ENCODE measurements at places on chromosomes 7 and 10. TPM values are rescaled to one million over a fixed set of nuclear protein-coding genes. Genes with fewer than 3 reads are reported as not detected.

DNA sequence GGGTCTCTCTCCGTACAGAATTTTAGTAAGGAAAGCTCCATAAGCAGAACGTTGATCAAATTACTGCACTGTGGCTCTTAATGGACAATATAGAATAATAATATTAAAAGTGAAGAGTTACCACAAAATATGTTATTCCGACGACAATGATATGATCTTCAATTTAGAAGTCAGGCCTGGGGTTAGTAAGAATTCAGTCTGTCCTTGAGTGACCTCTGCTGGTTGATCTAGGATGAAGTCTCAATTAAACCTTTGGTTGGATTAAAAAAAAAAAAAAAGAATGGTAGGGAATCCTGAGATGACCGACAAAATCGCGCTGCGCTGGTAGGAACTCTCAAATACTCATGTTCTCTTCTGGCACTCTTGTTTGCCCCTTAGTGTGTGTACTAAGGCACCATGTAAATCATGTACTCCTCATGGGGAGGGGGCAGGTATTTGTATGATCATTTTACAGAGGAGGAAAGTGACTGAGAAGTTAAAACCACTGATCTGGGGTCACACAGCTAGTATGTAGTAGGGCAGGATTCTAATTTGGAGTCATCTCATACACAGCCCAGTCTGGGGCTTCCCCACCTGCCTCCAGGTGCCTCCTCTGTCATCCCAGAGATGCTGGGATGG is 161.3 kb upstream of the NPVF start:
- no peak overlapping the region for H3K27ac ChIP-seq
- no peaks in the 10 kb centered on the region for H3K4me1 ChIP-seq
- H3K27me3 ChIP-seq: no peaks in the 10 kb centered on the region
- no peak overlapping the region for H3K4me3 ChIP-seq

DNA sequence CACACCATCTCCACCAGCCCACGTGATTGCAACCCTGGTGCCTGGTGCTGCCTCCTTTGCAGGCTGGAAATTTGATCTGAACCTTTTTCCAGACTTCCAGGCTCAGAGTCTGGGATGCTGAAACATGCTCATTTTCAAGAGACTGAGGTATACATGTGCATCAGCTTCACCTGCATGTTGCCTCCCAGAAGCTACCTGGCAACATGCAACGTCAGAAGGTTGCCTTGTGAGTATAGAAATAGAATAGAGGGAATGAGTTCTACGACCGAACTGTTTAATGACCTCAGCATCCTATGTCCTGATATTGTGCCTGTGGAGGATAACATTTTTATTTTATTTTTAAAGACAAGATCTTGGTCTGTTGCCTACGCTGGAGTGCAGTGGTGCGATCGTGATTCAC is 1.9 kb upstream of the ZNF212 start:
- H3K27ac ChIP-seq: no peak overlapping the region
- no peak for DNase-seq
- H3K36me3 ChIP-seq: no peaks in the 10 kb centered on the region
- H3K4me1 ChIP-seq: peaks cover 22% of the 10 kb centered on the region
- H3K4me3 ChIP-seq: no peak overlapping the region
- peaks cover 9% of the 10 kb centered on the region for H3K27me3 ChIP-seq

DNA sequence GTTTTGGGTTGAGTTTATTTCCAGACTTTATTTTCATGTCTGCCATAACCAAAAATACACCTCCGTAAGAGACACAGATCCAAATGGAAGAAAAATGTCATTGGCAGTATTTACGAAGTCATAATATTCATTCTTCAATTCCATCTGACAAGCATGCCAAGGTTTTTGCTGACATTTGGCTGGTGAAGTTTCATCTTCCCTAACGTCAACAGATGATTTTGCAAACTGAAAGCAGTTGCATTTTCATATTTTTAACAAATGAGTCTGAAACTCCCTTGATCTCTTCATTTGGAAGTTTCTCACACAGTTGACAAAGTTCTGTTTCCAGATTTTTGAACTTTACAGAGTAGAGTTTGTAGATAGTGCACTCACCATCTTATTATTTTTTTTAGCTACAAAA is 114.5 kb downstream of the CALN1 start:
- H3K4me3 ChIP-seq: no peak overlapping the region
- no peaks in the 10 kb centered on the region for H3K27me3 ChIP-seq
- H3K27ac ChIP-seq: no peak overlapping the region

DNA sequence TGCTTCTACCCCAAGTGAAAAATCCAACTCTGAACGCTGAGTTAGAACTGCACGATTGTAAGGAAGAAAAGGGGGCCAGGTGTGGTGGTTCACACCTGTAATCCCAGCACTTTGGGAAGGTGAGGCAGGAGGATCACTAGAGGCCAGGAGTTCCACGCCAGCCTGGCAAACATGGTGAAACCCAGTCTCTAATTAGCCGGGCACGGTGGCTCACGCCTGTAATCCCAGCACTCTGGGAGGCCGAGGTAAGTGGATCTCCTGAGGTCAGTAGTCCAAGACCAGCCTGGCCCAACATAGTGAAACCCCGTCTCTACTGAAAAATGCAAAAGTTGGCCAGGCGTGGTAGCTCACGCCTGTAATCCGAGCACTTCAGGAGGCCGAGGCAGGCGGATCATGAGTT is 9.0 kb downstream of the GUSB start:
- peaks cover 16% of the 10 kb centered on the region for H3K36me3 ChIP-seq
- H3K27ac ChIP-seq: no peak overlapping the region
- DNase-seq: no peak
- no peak overlapping the region for H3K4me3 ChIP-seq
- H3K27me3 ChIP-seq: no peaks in the 10 kb centered on the region
- H3K4me1 ChIP-seq: no peaks in the 10 kb centered on the region

GRCh38 chr10:130767116-130767730 is 544.3 kb downstream of the TCERG1L start:
- DNase-seq: no peak
- no peaks in the 10 kb centered on the region for H3K4me1 ChIP-seq
- H3K36me3 ChIP-seq: no peaks in the 10 kb centered on the region
- no peaks in the 10 kb centered on the region for H3K27me3 ChIP-seq
- no peak overlapping the region for H3K4me3 ChIP-seq

DNA sequence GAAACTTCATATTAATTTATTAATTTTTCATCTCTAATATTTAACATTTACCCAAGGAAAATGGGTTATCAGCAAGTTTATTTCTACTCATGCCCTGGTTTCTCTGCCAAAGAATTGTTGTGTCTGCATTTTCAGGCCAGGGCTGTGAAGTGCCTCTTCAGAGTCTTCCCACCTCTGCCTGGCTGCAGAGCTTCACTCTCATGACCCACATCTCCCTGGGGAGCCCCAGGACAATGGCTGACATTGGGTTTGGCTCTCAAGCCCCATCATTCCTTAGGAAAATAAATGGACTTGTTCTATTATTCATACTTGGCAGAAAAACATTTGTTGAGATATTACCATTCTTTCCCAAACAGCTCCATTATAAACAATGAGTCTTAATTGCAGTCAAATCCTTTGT is 30.3 kb downstream of the CACNA2D1 start:
- no peaks in the 10 kb centered on the region for H3K36me3 ChIP-seq
- H3K4me3 ChIP-seq: no peak overlapping the region
- no peak for DNase-seq
- H3K27me3 ChIP-seq: no peaks in the 10 kb centered on the region

- no peaks in the 10 kb centered on the region for H3K4me1 ChIP-seq
- no peak for DNase-seq
- H3K27me3 ChIP-seq: no peaks in the 10 kb centered on the region
- no peak overlapping the region for H3K4me3 ChIP-seq
- H3K36me3 ChIP-seq: no peaks in the 10 kb centered on the region
Observed at GRCh38 chr7:28890137-28890536, 68.0 kb downstream of the TRIL start.

DNA sequence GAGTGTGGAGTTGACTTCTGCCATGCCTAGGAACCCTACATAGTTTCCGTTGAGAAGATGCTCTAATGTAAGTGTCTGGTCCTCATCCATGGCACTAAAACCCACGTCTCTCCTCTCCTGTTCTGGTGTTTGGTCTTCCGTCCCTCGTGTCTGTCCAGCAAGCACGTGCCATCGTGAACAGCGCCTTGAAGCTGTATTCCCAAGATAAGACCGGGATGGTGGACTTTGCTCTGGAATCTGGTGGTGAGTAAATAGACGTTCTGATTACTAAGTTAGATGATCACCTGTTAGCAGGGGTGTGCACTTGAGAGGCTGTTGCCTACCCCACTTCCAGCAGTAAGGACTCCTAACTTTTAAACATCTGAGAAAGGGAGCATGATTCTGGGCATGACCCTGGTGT is 15.1 kb upstream of the GET4 start:
- no peaks in the 10 kb centered on the region for H3K27me3 ChIP-seq
- H3K4me3 ChIP-seq: no peak overlapping the region
- DNase-seq: no peak
- no peaks in the 10 kb centered on the region for H3K4me1 ChIP-seq
- peaks cover 30% of the 10 kb centered on the region for H3K36me3 ChIP-seq

GRCh38 chr7:131555552-131556052 is 826 bp downstream of the PODXL start:
- peak overlapping the region; percentile 50 for H3K4me3 ChIP-seq
- no peak for DNase-seq
- H3K27ac ChIP-seq: no peak overlapping the region
- H3K4me1 ChIP-seq: peaks cover 23% of the 10 kb centered on the region
- H3K36me3 ChIP-seq: no peaks in the 10 kb centered on the region
- peaks cover 35% of the 10 kb centered on the region for H3K27me3 ChIP-seq

- DNase-seq: no peak
- H3K4me3 ChIP-seq: no peak overlapping the region
- H3K27me3 ChIP-seq: no peaks in the 10 kb centered on the region
- no peaks in the 10 kb centered on the region for H3K36me3 ChIP-seq
Observed at GRCh38 chr7:40175725-40176510, 41.1 kb downstream of the SUGCT start.

DNA sequence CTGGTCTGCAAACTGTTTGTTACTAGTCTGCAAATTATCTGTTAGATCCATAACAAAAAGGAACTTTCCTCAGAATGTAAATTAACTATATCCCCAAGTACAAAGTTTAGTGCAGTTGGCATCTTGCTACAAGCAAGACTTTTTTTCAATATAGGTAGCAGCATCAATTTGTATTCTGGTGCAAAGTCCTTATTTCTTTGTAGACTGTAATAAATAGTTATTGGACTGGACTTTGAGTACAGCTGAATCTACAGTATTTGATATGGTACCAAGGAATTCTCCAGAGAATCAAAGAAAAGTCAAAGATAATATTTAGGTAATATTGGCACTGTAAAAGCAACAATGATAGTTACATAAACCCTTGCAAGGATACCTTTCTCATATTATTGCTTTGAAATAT is 89.6 kb downstream of the EXOC6 start:
- no peaks in the 10 kb centered on the region for H3K4me1 ChIP-seq
- DNase-seq: no peak
- no peak overlapping the region for H3K4me3 ChIP-seq
- H3K36me3 ChIP-seq: no peaks in the 10 kb centered on the region

The CPA2 gene
- total RNA-seq: not detected

The DPYSL4 gene
- total RNA-seq: 3.3 TPM

The DNAJC30 gene
- total RNA-seq: 10.9 TPM

The MUC12 gene
- total RNA-seq: 0.35 TPM

All from CD8-positive, alpha-beta memory T cell (primary cell).